ENCODE measurements at places on chromosomes 3 and 15.

DNA sequence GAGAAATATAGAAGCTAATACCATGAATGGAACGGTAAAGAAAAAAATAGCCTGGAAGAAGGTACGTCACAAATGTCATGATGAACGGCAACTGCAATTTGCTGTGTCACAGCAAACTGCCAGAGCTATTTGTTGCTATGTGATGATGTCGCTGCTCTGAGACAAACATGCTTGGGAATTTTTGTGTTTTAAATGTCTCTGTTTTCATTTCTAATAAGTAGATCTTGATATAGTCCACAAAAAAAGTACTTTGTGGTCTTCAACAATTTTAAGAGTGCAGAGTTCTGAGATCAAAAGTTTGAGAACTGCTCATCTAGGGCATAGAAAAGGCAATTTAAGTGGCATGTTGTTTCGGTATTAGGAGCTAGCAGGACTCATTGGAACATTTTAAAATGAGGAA, 4.3 kb upstream of the NR1D2 start:
- peaks cover 5% of the 10 kb centered on the region for H3K4me1 ChIP-seq
- H3K27ac ChIP-seq, result no peak overlapping the region
- no peak for DNase-seq
- H3K4me3 ChIP-seq, result no peak overlapping the region
- no peaks in the 10 kb centered on the region for H3K36me3 ChIP-seq

DNA sequence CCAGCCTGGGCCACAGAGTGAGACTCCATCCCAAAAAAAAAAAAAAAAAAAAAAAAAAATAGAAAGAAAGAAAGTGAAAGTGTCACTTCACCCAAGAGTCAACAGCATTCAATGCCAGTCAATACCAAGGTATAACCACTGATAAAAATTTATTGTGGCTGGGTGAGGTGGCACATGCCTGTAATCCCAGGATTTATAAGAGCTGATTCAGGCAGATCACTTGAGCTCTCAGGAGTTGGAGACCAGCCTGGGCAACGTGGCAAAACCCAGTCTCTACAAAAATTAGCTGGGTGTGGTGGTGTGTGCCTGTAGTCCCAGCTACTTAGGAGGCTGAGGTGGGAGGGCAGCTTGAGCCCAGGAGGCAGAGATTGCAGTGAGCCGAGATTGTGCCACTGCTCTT, 46.5 kb upstream of the PIK3CB start:
- H3K27ac ChIP-seq, result no peak overlapping the region
- no peaks in the 10 kb centered on the region for H3K4me1 ChIP-seq
- no peaks in the 10 kb centered on the region for H3K27me3 ChIP-seq
- H3K36me3 ChIP-seq, result no peaks in the 10 kb centered on the region

DNA sequence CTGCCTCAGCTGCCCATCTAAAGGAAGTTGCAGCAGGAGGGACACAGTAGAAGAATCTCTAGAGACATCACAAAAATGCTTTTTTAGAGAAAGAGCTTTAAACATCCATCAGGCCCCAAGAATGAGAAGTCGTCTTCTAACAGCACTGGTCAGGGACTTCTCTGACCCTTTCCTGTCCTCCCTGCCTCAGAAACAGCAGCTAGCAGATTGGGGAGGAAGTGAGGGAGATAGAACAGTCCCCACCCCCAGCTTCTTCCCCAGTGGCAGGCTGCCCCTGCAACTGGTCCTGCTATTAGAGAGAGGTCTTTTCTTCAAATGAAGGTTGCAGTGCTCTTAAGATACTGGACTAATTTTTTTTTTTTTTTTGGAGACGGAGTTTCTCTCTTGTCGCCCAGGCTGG, 55.1 kb downstream of the PDE8A start:
- H3K27ac ChIP-seq, result no peak overlapping the region
- H3K27me3 ChIP-seq, result no peaks in the 10 kb centered on the region
- no peaks in the 10 kb centered on the region for H3K36me3 ChIP-seq
- H3K4me3 ChIP-seq, result no peak overlapping the region
- peaks cover 25% of the 10 kb centered on the region for H3K4me1 ChIP-seq

DNA sequence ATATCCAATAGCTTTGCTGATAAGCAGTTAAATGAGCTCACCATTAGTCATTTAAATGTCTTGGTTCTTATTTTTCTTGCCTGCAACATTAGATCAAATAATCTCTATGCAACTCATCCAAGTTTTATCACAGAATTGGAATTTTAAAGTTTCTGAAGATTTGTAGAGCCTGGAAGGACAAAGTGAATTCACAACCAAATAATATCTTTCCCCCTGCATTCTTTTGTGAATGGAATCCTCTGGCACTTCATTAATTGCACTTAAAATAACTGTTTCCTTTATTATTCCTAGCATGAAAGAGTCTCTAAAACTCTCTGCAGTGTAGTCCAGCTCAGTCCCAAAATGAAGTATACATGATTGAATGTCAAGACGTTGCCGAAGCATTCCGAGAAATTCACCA, 345.6 kb upstream of the TGFBR2 start:
- no peak for DNase-seq
- no peak overlapping the region for H3K4me3 ChIP-seq
- no peaks in the 10 kb centered on the region for H3K27me3 ChIP-seq
- no peak overlapping the region for H3K27ac ChIP-seq
- H3K4me1 ChIP-seq, result peaks cover 15% of the 10 kb centered on the region
- no peaks in the 10 kb centered on the region for H3K36me3 ChIP-seq

Measured in lower lobe of right lung (tissue), 2 donors.